CD4-positive, alpha-beta memory T cell (primary cell): ENCODE measurements at places on chromosomes 1 and 21.

DNA sequence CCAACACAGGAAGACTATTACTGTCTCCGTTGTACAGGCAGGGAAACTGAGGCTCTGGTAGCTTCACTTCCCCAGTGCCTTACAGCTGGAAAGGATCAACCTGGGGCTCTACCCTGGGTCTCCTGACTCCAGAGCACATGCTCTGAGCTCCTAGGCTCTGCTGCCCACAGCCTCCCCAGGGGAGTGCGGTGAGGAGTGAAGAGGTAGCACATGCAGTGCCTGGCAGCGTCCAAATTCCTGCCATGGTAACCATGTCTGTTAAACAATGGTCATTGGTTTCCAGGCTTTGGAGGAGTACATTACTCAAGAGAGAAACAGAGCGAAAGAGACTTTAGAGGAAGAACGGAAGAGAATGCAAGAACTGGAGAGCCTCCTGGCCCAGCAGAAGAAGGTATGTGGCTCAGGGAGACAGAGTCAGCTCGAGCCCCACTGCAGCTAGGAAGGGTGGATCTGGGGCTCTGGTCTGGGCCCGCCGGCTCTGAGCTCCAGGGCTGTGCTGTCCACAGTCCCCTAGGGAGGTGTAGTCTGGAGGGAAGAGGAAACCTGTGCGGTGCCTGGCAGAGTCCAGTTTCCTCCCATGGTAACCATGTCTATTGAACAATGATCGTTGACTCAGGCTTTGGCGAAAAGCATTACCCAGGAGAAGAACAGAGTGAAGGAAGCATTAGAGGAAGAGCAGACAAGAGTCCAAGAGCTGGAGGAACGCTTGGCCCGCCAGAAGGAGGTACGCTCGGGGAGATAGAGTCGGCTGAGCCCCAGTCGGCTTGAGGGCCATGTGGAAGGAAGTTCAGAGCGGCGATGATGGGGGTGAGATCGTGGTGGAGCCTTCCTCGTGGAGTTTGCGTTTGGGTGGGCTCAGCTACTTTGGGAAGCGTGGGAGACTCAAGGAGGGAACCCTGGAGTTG, 64.6 kb upstream of the EFHD2 start:
- DNase-seq = no peak

- DNase-seq = no peak
Measured at GRCh38 chr1:234706199-234706598, 96.2 kb upstream of the IRF2BP2 start.

- DNase-seq = no peak
Measured at GRCh38 chr1:29687601-29688244, 451.4 kb downstream of the PTPRU start.

GRCh38 chr1:211326528-211327345, at the start of gene TRAF5:
Gene TRAF5 (plus strand): TSS chr1:211326833. CDS start chr1:211353240, 26,407 bp downstream.
- peak; percentile 49 for DNase-seq

DNA sequence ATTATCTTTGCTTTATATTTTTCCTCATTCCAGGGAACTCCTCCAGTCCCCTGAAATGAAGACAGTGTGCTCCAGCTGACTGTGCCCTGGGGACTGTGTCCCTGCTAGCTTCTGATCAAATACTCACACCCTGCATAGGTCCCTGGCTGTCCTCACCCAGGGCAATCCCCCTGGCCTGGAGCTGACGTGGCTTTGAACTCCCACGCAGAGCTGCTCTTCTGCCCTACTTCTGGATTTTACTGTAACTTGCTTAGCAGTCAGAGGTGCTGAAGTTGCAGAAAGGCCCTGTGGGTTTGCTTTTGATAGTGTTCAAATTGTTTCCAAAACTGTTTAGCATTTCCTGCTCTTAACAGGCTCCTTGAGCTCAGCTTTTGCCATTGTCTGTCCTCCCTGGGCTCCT, 186.5 kb downstream of the FASLG start:
- DNase-seq = peak; percentile 50

GRCh38 chr1:94321662-94322061, 84.3 kb upstream of the ARHGAP29 start:
- DNase-seq = no peak

- no peak for DNase-seq
Measured at GRCh38 chr1:157968946-157969345, 24.5 kb upstream of the KIRREL1 start.

GRCh38 chr1:241531195-241532161, 700 bp upstream of the KMO start:
- DNase-seq = no peak

GRCh38 chr1:118246646-118247045, 61.6 kb upstream of the SPAG17 start:
- no peak for DNase-seq
